ENCODE measurements at places on chromosomes 1 and 21.

GRCh38 chr1:162956922-162957321 lies 95.9 kb upstream of the CCDC190 start:
- DNase-seq, result no peak

GRCh38 chr1:155069551-155070157 lies 6.1 kb downstream of the EFNA4 start:
- DNase-seq, result no peak

DNA sequence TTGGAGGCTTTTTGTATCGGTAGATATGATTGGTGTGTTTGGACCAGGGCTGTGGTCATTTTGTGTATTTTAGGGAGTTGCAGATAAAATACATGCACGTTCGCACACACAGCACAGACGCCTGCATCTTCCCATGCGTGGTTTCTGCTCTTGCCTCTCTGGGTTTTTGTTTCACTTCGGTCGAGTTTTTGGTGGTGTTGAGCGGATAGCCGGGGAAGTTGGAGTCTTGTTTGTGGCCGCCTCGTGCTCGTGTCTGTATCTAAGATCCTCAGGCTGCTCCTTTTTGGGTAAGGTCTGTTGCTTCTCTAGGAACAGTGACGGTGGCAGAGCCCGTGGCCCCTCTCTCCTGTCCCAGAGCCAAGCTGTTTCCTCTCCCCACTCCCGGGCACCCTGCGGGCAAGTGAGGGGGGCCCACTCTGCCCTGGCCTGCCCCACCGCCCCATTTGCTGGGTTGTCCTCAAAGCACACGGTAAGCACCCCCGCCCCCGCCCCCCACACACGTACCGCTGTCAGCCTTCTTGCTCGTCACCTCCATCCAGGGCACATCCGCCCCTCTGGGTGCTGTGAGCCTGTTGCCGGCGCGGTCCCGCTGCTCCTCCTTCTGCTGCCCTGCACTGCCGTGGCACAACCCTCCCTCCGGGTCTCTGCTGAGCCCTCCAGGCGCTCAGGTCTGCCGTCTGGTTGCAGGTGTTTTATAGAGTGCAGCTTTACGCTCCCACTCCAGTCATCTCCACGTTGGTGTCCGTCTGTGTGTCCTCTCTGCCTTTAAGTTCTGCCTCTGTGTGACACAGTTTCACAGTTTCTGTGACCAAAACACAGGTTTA lies 51.9 kb downstream of the AGPAT3 start:
- no peak for DNase-seq

DNA sequence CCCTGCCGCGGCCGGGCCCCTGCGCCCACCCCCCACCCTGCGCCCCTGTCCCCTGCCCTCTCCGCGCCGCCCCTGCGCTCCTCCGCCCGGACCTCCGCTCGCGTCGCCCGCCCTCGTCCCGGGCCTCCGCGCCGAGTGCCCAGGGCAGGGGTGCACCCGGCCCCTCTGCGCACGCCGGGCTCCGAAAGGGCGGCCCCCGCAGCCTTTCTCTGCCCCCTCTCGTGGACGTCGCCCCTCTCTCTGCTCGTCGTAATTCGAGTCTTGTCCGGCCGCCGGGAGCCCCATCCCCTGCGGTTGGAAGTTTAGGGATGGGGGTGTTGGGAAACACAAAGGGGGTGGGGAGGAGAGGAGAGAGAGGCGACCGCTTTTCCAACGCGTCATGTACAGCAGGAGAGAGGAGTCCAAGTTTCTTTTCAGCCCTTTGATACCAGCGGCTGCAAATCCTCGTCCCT lies 407 bp downstream of the GALNT2 start:
- DNase-seq, result no peak
